ENCODE measurements at places on chromosomes 6 and 20.
A peak's percentile ranks its signal among the peaks of the same experiment; 100 is the strongest.

DNA sequence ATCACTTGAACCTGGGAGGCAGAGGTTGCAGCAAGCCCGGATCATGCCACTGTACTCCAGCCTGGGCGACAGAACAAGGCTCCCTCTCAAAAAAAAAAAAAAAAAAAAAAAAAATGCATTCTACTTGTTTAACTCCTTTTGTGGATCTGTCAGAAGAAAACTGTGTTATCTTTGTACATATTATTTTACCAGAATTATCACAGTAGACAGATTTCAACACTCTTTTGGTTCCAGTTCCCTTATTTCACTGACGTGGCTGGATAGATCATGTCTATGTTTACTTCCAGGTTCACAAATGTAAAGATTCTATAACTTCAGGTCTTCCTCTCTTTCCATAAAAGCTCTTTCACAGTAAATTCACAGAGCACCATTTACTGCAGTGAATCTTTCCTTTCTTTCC lies 18.4 kb downstream of the NUDT3 start:
- DNase-seq, result no peak

GRCh38 chr20:2261046-2261485 lies 34.7 kb upstream of the TGM3 start:
- no peak for DNase-seq

DNA sequence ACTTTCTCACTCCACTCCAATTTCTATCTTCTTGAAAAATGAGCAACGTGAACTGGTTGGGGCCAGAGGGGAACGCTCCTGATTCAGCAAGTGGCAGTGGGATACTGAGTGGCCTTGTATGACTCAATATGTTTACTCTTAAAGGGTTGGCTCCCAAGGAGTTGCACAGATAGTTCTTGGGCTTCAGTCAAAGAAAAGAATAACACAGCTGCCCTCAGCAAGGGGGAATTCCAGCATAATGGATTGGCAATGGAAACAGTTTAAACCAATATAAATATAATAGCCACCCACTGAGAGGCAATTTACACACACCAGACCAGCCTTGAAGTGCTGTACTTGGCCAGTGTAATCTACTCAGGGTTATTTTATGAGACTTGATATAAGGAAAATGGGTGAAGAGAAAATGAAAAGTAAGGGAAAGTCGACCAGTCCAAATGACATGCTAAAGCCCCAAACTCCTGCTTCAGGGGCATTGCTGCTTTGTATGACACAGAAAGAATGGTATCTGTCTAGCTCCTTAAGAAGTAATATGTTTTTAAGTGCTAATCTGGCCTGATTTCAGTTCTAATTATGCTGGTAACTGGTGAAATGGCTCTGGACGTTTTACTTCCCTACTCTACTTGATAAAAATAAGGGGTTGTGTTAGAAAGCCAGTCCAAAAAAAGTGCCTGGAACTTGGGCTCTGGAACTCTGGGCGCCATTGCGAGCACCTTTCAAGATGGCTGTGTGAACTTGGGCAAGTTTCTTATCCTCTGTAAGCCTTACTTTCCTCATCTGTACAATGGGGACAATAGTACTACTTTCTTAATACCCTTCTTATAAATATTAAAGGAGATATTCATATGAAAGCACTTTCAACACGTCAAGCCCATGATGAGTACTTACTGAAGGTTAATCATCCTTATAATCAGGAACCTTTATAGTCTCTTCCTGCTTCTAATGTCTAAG lies 712.9 kb upstream of the MAP3K7 start:
- peak; percentile 32 for DNase-seq

- no peak for DNase-seq
These were observed 1.3 kb downstream of the CEP85L start for GRCh38 chr6:118649918-118650581.

DNA sequence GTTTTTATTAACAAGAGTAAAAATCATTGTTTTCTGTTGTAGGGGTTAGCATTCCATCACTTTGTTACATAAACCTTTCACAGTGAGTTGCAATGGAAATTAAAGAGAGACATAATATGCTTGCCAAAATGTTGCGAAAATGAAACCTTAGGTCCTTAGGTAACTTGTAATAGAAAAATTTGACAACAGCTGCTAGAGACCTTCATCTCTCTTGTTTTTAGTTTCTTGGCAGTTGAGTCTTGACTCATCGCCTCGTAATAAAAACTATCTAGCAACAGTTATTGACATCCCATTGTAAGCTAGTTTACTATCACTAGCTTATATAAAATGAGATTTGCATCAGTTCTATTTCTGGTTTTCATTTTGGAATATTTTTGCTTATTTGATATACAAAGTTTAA lies 179.0 kb upstream of the MMS22L start:
- DNase-seq, result no peak

DNA sequence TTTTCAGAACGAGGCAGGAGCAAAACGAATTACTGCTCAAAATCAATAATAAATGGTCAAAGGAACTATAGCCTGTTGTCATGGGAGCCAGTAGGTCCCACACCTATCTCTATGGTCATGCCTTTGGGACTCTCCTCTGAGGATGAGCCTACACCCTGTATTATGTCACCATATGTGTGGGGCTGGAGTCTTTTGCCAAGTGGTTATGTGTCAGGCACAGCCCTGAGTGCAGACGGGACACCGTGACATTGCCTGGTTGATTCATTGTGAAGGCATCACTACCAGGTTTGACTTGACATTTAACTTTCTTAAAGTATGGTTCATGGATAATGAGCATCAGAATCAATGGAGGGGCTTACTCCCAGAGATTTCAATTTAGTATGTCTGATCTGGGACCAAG lies 23.6 kb downstream of the BMP6 start:
- DNase-seq, result no peak

GRCh38 chr6:95083506-95083905 lies 493.8 kb upstream of the MANEA start:
- DNase-seq, result no peak

DNA sequence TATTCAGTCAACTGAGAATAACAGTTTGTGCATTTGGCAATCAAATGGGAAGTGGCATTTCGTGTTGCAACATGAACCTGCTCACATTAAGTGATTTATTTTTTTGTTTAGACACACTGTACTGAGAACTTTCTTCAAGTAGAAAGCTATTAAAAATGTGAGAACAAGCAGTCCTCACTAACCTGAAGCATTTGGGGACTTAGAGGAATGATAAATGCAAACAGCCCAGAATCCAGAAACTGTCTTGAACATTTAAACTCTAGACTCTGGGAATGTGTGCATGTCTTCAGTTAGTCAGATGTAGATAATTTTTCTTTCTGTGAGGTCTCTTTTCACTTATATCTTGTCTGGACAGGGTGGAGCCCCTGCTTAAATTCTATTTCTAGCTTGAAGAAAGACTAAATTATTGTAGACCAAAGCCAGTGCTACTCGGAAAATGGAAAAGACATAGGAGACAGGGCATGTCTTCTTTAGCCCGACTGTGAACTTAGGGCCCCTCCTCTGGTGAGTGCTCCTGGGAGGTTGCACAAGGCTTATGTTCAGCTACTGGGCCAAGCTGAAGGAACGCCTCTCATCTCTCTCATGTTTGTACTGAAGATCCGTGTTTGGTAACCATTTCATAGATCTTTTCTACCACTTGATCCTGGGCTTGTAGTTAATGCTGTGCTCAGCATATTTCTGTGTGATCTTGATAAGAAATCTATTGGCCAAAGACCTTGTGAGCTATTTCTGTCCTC lies 70.1 kb downstream of the SLX4IP start:
- DNase-seq, result no peak

DNA sequence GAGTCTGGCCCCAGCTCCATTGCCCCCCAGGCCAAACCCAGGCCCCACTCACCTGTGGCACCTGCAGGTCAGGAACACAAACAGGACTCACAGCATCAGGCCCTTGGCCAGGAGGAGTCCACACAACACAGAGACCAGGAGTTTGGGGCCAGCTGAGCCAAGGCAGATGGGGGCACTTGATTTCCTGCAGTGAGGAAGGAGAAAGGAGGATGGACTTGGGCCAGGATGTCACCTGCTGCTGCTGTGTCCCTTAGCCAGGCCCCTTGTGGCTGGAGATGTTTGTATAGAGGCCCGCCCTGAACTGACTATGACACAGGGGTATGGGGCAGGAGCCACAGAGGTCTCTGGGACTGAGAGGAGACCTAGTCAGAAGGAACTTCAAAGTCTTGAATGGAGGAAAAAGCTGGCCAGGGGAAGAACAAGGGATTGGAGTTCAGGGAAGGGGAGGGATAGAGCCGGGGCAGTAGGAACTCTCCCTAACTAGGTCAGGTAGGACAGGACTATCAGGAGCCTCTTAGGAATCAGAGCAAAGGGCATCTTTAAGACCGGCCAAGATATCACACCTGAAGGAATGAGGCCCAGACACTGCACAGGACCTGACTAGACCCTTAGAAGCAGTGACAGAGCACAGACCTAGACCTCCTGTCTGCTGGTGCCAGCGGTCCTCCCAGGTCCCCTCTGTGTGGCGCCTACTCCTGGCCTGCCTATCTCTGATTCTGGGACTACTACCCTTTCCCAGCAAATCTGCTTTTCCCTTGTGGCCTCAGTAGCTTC lies 8.8 kb upstream of the TREML2 start:
- DNase-seq, result no peak

- peak; percentile 52 for DNase-seq
These were observed 338.7 kb upstream of the ARID1B start for GRCh38 chr6:156438350-156438923.

DNA sequence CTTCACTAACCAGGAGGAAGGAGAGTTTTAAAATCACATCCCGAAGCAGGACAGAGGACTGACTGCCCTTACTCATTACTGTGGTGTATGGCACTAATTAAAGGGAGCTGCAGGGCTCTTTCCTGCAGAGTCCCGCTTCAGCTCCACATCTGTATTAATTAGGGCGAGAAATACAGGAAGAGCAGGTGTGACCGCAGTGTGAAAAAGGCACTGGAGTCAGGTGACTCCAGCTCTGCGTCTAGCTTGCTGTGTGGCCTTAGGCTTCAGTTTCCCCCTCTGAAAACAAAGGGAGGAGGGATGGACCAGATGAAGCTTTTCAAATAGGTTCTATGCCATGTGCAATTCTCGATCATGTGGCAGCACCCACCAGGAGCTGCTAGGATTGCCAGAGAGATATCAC lies 34.0 kb downstream of the KIAA1755 start:
- peak; percentile 66 for DNase-seq

GRCh38 chr6:98382246-98382645 lies 452.1 kb upstream of the POU3F2 start:
- DNase-seq, result peak; percentile 76
